ENCODE measurements at places on chromosomes 6 and 20. TPM values are rescaled to one million over a fixed set of nuclear protein-coding genes. Genes with fewer than 3 reads are reported as not detected.

The SIRPD gene
- 0.28 TPM for total RNA-seq

DNA sequence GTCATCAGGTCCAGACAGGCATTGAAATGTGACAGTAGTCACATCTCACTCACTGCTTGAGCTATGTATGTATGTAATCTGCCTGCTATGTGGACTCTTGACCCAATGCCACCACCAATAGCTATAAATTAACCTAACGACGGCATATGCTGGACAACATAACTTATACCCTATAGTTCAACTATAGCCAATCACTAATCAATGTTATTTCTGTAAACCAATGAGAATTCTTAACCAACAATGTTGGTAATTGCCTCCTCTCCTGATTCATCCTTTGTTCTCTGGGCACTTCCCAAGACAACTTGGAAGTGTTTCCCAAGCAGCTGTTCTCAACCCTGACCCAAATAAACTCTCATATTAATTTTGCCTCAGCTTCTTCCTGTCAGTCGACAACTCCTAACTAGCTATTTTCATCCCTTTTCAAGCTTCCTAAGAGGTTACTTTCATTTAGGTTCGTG is 24.1 kb upstream of the SERPINB1 start:
- peaks cover 17% of the 10 kb centered on the region for H3K36me3 ChIP-seq
- H3K4me3 ChIP-seq, result no peak overlapping the region
- H3K4me1 ChIP-seq, result peaks cover 63% of the 10 kb centered on the region
- DNase-seq, result no peak
- H3K27ac ChIP-seq, result no peak overlapping the region

GRCh38 chr6:27541212-27541932 is 68.5 kb upstream of the ZNF184 start:
- DNase-seq, result peak; percentile 24
- H3K4me1 ChIP-seq, result peaks cover 14% of the 10 kb centered on the region
- peaks cover 2% of the 10 kb centered on the region for H3K36me3 ChIP-seq

The OLIG3 gene
- total RNA-seq, result 0.21 TPM

The GTSF1L gene
- total RNA-seq, result not detected

The HSPA12B gene
- not detected for total RNA-seq

DNA sequence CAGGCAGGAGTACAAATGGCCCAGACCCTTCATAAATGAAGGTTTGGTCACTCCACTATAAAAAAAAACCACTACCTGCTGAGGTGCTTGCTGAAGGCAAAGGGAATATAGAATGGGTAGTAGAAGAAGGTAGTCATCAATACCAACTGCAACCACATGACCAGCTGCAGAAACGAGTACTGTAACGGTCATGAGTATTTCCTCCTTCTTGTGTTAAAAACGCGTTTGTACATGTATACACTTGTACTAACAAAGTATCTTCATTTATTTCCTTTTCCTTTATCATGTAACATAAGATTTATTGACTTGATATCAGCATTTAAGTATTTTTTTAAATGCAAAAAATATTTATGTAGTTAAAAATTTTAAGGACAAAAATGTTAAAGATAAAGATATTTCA is 238.6 kb downstream of the TFAP2B start:
- DNase-seq, result no peak
- no peak overlapping the region for H3K27ac ChIP-seq
- no peaks in the 10 kb centered on the region for H3K27me3 ChIP-seq
- H3K4me1 ChIP-seq, result no peaks in the 10 kb centered on the region
- no peak overlapping the region for H3K4me3 ChIP-seq

- H3K4me1 ChIP-seq, result no peaks in the 10 kb centered on the region
- no peak overlapping the region for H3K4me3 ChIP-seq
- H3K36me3 ChIP-seq, result no peaks in the 10 kb centered on the region
- no peak for DNase-seq
- H3K27ac ChIP-seq, result no peak overlapping the region
Measured at GRCh38 chr20:12433724-12434123, 516.0 kb downstream of the BTBD3 start.

DNA sequence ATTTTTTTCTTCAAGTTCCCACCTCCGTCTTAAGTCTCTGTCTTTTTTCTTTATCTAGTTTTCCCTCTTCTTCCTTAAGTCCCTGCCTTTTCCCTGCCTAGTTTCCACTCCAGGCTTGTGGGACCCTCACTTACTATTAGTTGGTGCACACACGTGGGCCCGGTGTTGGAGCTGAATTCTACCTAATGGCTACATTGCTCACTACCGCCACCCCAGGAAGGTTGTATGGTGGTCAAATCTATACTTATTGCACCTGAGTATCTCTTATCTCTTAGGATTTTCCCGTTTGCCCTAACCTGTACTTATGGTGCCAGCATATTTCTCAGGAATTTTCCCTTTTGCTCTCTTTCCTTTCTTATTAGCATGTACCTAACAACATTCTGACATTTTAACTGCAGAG is 692.8 kb downstream of the EPM2A start:
- H3K27ac ChIP-seq, result no peak overlapping the region
- H3K36me3 ChIP-seq, result no peaks in the 10 kb centered on the region
- no peak for DNase-seq
- no peak overlapping the region for H3K4me3 ChIP-seq
- H3K4me1 ChIP-seq, result no peaks in the 10 kb centered on the region

The SLC17A2 gene
- total RNA-seq, result not detected

GRCh38 chr6:5422321-5422915 is 161.1 kb downstream of the FARS2 start:
- peaks cover 9% of the 10 kb centered on the region for H3K4me1 ChIP-seq
- H3K4me3 ChIP-seq, result no peak overlapping the region
- peaks cover 23% of the 10 kb centered on the region for H3K36me3 ChIP-seq
- DNase-seq, result peak; percentile 2
- no peaks in the 10 kb centered on the region for H3K27me3 ChIP-seq
